ENCODE measurements at places on chromosomes 2 and 18. TPM values are rescaled to one million over a fixed set of nuclear protein-coding genes. Genes with fewer than 3 reads are reported as not detected.

The ALKAL2 gene
- total RNA-seq, result not detected

The GLI2 gene
- 30.3 TPM for total RNA-seq

The CNOT11 gene
- 44.9 TPM for total RNA-seq

The MGAT5 gene
- total RNA-seq, result 32.7 TPM

The CCBE1 gene
- total RNA-seq, result 13.9 TPM

The DES gene
- not detected for total RNA-seq

DNA sequence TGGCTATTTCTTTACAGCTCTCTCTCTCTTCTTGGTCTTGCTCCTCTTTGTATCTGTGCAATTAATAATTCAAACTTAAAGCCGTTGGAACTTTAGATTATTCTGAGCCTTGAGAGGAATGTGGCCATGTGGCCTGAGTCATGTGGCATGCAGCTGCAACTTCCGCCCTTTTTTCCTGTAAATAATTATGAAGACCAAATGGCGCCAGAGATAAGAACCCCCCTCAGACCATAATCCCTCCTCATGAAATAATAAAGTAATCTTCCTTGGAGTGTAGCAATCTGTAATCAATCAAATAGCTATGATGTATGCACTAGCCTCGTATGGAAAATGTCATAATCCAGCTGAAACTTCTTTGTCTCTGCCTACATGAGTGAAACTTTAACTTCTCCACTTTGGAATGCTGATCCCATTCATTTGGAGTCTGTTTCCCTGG, 13.5 kb upstream of the TWSG1 start:
- no peak for DNase-seq

- no peak for DNase-seq
Measured at GRCh38 chr2:10239561-10239967, 63.1 kb upstream of the HPCAL1 start.

DNA sequence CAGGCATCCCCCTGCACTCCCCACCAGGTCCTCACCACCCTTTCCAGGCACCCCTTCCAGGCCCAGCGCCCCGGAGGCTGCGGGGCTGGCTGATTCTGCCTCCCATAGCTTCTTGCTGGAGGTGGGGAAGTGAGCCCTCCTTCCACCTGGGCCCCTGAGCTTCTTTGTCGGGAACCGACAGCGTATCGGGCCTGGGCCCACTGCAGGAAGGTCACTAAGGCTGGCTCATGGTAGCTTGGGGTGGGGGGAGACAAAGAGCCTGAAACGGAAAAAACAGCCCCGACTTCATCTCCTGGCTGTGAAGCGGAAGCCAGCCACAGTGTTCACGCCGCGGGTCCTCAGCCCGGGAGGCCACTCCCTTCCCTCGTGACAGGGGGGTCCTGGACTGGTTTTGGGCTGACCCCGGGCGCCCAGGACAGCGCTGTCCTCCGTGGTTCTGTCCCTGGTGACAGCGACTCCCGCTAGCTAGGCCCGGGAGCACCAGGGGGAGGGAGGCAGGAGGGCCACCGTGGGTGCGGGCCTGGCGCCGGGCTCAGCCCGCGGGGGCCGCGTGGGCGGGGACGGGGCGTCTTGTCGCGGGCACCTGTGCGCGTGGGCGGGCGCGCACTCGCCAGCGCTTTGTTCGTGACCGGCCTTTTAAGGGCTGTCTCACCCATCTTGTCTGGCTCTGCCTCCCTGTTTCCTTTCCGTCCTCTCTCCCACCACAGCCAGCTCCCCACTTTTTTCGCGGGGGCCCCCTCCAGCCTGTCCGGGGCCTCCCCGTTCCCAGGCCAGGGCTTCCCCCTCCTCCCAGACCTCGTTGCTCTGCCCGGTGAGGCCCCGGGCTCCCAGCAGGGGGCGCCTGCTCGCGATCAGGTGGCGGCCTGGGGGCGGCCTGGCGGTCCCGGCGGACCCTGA, 64.9 kb downstream of the DNMT3A start:
- no peak for DNase-seq

GRCh38 chr2:138501425-138502254, at the start of gene SPOPL:
Gene SPOPL, plus strand, starts transcription at chr2:138501770. Its CDS starts 48,447 bp downstream, at chr2:138550217.
- DNase-seq, result peak; percentile 92

Measured in PC-3 (cell line).